ENCODE measurements at places on chromosomes 7 and 10.

DNA sequence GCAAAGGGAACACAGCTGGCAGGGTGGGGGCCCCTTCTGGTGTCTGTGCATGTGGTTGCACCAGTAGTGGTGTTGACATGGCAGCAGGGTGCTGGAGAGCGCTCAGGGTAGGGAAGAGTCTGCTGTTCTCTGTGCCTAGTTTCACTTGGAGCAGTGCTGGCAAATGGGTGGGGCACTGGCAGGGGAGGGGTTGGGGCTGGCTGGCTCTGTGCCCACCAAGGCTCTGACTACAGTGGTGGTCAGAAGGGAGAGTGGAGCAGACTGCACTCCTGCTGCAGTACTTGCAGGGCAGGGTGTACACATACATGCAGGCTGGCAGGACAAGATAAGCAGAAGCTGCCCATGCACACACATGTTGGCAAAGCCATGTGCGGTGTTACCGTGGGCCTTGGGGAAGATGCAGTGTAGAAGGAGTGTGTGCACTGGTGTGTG lies 18.2 kb downstream of the FAM25A start:
- DNase-seq: no peak

DNA sequence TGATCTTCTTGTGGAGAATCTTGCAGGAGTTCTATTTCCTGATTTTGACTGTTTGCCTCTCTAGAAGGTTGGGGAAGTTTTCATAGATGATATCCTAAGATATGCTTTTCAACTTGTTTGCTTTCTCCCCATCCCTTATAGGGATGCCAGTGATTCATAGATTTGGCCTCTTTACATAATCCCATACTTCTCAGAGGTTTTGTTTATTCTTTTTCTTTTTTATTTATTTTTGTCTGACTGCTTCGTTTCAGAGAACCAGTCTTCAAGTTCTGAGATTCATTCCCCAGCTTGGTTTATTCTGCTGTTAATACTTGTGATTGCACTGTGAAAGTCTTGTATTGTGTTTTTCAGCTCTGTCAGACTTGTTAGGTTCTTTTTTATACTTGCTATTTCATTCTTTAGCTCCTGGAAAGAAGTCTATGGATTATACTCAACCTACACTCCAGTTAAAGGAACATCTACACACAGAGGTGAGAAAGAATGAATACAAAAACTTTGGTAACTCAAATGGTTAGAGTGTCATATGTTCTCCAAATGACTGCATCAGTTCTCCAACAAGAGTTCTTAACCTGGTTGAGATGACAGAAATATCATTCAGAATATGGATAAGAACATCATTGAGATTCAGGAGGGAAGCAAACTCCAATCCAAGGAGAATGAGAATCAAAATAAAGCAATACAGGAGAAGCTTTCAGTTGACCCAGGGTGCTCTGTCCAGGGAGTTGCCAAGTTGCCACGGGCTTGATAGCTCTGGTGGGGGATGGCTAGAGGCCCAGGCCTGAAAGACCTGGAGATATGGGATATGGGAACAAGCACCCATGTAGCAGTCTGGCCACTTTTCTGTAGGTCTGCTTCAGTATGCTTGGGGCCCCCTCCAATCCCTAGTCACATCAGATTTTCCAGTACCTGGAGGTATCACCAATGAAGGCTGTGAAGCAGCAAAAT lies 150.3 kb downstream of the AHR start:
- DNase-seq: no peak

DNA sequence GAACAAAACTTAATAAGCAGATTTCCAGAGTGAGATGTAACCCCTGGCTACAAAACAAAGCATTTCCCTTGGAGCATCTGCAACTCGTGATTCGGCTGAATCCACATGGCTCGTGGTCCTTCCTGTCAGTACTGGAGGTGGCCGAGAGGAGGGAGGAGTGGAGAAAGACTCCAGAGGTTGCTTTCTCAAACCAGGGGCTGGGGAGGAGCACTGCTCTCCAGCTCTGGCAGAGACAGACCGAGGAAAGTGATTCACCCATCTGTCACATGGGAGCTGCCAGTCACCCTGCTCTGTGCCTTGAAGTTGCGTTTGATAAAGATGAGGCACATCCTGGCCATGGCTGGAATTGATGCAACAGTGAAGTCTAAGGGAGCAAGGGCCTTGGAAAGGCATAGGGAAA lies 72.7 kb downstream of the COL13A1 start:
- no peak for DNase-seq

DNA sequence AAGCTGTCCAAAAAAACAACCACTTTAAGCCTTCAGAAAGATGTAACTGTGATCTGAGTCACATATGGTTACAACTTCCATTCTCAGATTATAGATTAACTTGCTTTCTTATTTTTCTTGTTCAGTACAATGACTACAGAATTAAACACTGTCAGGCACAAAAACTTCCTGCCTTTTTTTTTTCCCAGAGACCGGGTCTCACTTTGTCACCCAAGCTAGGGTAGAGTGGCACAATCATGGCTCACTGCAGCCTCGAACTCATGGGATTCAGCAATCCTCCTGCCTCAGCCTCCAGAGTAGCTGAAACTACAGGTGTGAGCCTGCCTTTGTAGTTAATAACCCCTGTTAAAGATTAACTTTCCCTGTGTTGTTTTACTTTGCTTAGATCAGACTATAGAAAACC lies 163.2 kb downstream of the AVL9 start:
- no peak for DNase-seq

DNA sequence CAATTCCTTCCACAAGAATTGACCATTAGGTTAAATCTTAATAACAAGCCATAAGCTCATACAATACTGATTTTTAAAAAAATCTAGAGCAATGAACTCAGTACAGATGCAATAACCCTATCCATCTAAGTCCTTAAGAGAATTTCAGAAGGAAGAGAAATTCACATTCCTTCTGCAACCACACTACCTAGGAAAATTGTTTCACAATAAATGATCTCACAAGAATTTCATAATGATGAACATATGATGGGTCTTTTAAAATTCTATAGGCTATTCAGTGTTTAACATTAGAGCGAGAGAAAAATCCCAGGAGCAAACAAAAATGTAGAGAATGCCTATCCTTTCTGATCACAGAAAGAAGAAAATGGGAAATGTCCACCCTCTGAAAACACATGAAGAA lies 70.0 kb upstream of the MAGI2 start:
- no peak for DNase-seq

- DNase-seq: no peak
These were observed 61.9 kb downstream of the AOC1 start for GRCh38 chr7:150914196-150914595.

- DNase-seq: no peak
These were observed 34.5 kb downstream of the CREB3L2 start for GRCh38 chr7:137967143-137968018.

GRCh38 chr10:25888627-25889026 lies 45.4 kb upstream of the MYO3A start:
- no peak for DNase-seq

- DNase-seq: no peak
These were observed 10.7 kb upstream of the UCN3 start for GRCh38 chr10:5354068-5354467.

DNA sequence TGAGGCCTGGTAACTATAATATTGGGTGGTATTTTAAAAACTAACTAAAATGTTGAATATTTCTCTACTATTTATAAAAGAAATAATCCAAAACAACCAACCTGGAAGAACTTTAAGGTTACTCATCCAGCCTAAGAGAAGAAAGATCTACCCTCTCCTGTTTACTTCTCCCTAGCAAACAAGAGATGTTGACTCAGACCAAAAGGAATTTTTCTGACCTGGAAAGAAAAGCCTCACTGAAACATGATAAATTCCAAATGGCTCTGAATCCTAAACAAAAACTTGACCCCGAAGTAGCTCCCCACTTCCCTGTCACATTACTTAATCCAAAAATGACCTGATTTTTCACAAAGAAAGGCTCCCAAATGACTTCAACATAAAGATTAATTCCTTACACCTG lies 101.2 kb downstream of the PARD3 start:
- DNase-seq: no peak

GRCh38 chr10:13054844-13055243 lies 45.1 kb upstream of the OPTN start:
- no peak for DNase-seq

DNA sequence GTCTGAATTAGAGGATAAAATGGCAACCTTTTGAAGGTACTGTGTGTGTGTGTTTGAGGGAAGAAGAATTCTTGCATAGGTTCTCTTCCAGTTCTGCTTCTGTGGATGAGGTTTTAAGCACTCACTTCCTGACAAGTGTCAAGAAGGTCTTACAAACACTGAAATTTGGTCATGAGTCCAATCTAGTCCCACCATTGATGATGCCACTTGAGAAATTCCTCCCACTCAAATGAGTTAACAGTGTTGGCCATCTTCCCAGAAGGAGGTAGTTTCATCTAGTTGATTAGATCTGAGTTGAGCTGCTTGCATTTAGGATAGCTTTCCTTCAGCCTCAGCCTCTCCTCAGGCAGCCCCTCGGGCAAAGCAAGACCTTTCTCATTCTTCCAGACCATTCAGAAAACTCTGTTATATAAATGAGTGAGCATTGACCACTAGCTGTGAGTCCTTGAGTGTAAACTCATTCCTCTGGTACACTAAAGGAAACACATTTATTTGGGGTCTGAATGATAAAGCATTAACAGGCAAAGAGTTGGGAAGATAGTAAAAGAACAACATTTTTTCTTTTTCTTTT lies 189.5 kb downstream of the TRIL start:
- DNase-seq: no peak

- no peak for DNase-seq
These were observed 696.7 kb downstream of the LRMDA start for GRCh38 chr10:76127984-76128589.

GRCh38 chr7:16921644-16922257 lies 40.0 kb upstream of the AGR3 start:
- DNase-seq: no peak

DNA sequence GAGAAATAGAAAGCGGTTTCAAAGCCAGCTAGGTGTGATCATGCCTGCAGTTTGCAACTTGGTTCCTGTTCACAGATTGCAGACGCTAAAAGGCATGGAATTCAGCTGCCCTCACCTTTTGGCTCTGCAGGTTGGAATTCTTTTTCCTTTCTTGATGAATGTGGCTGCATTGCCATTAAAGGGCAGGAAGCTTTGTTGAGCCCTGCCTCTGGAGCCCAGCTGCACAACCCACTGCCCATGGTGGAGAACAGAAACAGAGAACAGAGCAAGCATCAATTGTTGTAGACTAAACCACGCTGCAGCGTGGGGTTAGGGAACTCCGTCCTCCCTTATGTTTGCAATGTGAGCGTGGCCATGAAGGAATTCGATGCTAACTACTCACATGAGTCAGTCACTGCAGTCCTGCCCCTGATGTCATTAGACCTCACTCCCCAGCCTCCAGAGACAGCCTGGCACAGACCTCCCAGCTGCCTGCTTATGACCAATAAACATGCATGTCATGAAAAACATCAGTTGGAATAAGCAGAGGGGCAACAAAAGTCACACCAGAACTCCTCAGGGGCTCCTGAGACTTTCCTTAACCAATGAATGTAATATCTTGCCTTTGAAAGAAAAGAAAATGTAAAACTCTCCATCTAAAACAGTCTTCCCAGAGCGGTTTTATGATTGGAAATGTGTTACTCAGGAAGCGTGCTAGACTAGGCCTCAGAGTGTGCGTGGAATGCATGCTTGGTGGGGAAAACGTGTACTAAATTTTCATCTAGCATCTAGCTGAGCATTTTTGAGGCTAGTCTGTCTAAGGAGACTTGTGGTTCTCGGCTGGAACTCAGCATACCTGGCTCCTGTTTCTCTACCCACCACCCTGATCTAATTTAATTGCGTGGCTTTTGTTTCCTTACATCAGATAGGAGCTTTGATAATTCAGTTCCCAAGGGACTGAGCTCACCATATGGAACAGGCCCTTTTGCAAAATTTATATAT lies 232.2 kb downstream of the KIAA1217 start:
- DNase-seq: no peak

GRCh38 chr7:91156316-91157185 lies 107.7 kb upstream of the FZD1 start:
- no peak for DNase-seq

DNA sequence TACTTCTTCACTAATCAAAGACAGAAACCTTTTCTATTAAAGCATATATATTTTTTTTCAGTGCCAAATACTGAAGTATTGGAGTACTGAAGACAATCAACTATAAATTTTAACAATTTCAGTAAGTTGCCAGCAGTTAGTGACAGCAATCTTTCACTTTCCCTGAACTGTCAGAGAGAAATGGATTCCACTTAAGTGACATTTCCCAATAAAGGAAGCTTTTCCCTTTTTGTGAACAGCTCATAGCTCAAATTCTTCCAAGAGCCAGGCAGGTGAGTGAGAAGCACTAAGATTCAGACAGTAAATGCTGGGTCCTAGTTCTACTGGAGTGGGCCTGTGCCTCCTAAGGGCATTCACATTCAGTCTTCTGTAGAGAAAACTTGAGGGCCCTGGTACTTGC lies 142.0 kb downstream of the SRPK2 start:
- no peak for DNase-seq

GRCh38 chr7:76294344-76295024 lies 8.0 kb upstream of the HSPB1 start:
- peak; percentile 50 for DNase-seq

DNA sequence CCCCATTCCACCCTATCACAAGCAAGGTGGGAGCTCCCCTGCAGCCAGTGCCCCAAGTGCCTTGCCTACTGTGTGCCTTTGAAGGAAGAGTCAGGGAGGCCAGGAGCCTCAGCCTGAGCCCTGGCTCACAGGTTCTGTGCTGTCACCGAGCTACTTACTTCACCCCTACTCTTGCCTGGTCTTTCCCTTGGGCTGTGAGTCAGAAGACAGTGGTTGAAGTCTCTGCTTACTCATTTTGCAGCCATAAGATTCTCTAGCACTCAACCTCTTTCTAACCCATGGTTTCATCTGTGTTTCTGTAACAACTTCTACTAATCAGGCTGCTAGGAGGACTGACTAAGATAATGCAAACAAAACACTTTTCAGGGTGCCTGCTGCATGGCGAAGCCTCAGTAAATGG lies 114.5 kb downstream of the PLCE1 start:
- DNase-seq: no peak

DNA sequence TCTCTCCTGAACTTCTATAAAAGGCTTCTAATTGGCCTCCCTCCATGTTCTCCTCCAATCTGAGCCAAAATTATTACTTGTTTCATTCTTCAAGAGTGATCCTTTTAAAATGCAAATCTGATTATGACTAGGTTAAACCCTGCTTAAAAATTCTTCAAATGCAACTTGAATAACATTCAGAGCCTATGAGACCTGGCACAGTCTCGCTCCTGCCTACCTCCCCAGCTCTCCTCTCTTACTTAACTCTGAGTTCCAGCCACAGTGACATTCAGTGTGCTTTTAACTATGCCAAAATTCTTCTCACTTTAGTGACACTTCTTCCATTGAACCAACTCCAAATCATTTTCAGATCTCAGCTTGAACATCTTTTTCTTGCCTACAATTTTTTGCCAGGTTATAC lies 68.8 kb downstream of the TMEM168 start:
- no peak for DNase-seq
